ENCODE measurements at places on chromosomes 4 and X. TPM values are rescaled to one million over a fixed set of nuclear protein-coding genes. Genes with fewer than 3 reads are reported as not detected.

DNA sequence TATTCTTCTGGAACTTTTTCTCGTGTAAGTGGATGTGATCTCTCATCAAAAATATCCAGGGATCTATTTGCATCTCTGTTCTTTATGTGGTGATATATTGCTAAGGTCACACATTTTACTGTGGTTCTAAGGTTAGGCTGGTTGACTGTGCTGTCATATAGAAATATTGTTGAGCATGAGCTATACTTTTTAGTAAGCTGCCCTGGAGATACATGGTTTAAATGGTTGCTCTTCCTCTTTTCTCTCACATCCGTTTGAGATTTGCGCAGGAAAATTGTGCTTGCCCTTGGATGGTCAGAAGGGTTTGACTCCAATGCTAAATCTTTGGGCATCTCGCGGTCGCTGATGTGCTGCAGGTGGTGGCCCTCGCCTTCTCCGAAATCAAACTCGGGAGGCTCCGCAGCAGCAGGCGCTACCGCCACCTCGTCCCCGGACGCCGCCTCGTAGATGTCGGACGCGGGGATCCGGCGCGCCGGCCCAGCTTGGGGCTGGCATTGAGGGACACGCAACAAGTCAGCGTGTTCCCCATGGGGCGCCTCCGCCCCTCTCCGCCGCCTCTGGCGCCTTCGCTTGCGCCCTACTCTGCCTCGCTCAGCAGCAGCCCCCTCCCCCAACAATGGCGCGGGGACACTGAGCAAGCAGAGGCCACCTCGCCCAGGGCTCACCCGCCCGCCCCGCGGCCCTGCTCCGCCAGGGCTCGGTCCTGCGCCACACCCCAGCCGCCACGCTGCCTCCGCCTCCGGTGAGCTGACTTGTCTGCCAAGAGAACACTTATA, 154.5 kb downstream of the MSN start:
- H3K4me1 ChIP-seq = peaks cover 6% of the 10 kb centered on the region
- no peaks in the 10 kb centered on the region for H3K36me3 ChIP-seq
- H3K4me3 ChIP-seq = peak overlapping the region; percentile 80
- no peak overlapping the region for H3K27ac ChIP-seq
- peak; percentile 70 for DNase-seq

- peak; percentile 73 for DNase-seq
- no peaks in the 10 kb centered on the region for H3K27me3 ChIP-seq
- peak overlapping the region; percentile 89 for H3K4me3 ChIP-seq
- H3K36me3 ChIP-seq = peaks cover 21% of the 10 kb centered on the region
- H3K4me1 ChIP-seq = peaks cover 56% of the 10 kb centered on the region
These were observed 13.6 kb upstream of the TMEM156 start for GRCh38 chr4:39045827-39046221.

- no peaks in the 10 kb centered on the region for H3K4me1 ChIP-seq
- no peak overlapping the region for H3K27ac ChIP-seq
- no peaks in the 10 kb centered on the region for H3K27me3 ChIP-seq
- no peaks in the 10 kb centered on the region for H3K36me3 ChIP-seq
These were observed 17.8 kb upstream of the TENM3 start for GRCh38 chr4:182225257-182225852.

The TMEM192 gene
- 10.0 TPM for total RNA-seq

The PRKG2 gene
- total RNA-seq = 0.12 TPM

The ZNF182 gene
- 5.7 TPM for total RNA-seq
